Body of pancreas (tissue), 4 donors: ENCODE measurements at places on chromosomes 7 and 10.

- no peak for DNase-seq
Measured at GRCh38 chr7:132462478-132462877, 113.8 kb downstream of the PLXNA4 start.

DNA sequence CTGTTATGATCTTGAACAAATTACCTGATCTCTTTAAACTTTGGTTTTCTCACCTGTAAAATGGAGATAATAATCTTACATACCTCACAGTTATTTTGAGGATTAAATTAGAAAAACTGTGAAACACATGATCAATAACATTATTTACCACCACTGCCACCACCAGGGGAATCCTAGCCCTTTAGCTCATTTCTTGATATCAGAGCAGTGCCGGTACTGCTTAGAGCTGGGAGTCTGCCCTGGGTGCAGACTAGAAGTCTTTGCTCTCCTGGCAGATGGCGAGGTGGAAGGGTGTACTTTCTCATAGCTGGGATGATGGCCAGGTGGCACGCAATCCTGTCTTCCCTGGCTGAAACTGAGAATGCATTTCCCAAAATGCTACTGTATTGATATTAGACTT lies 12.7 kb upstream of the EFCAB10 start:
- no peak for DNase-seq

DNA sequence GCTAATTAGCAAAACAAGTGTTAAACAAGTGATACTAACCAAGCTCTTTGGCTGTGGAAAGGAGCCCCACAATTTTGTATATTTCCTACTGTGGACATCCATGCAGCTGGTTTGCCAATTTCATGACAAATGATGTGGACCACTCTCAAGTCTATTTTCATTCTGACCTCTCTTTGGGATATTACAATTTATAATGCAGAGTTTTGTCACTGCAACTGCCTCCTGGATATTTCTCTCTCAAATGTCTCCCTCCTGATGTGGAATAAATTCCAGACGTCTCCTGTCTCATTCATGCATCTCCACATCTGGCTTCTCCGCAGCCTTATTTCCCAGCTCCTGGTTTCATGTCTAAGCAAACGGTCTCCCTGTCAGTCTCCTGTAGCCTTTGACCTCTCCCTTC lies 80.6 kb upstream of the RHEB start:
- DNase-seq = no peak

DNA sequence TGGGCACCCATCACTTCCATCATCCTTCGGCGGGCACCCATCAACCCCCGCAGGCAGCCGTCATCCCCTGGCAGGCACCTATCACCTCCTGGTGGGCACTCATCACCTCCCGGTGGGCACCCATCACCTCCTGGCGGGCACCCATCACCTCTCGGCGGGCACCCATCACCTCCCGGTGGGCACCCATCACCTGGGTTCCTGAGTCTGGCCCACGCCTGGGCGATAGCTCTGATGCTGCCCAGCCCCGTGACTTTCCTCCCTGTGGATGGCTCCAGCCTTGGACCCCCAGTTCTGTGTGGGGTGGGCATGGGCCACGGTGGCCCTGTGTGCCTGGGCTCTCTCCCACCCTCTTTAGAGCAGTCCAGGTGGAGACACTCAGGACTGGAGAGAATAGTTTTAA lies 29.0 kb downstream of the PFKFB3 start:
- DNase-seq = no peak

DNA sequence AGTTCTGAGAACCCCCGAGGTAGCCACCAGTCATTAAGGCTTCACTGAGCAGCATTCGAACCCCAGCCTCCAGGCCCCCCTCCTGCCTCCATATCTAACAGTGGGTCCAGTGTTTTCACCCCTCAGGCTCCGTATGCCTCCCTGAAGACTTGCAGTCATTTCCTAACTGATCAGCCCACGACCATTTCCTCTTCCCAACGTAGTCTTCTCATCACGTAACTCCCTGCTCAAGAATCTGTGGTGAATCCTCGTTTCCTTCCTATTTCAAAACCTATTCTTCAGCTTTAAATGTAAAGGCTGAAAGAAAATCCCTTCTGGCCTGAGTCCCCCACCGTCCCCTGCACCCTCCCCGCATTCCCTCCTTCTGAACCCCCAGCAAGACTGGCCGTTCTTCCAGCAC lies 21.1 kb downstream of the FRMD4A start:
- DNase-seq = no peak

GRCh38 chr10:32971536-32972091 lies 13.6 kb upstream of the ITGB1 start:
- peak; percentile 43 for DNase-seq

DNA sequence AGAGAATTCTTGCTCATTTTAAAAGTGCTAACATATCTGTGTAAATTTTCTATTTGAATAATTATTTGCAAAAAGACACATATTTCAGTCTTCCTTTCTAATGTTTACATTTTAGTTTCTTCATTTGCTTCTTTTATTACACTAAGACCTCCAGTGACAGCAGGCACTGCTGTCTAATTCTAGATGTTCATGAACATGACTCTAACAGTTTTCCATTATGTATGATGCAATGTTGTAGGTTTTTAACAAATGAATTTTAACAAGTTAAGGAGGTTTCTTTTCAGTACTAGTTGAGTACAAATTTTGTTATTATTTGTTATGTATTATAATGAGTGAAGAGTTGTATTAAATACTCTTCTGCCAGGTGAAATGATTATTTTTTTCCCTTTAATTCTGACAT lies 83.6 kb downstream of the GRB10 start:
- no peak for DNase-seq

DNA sequence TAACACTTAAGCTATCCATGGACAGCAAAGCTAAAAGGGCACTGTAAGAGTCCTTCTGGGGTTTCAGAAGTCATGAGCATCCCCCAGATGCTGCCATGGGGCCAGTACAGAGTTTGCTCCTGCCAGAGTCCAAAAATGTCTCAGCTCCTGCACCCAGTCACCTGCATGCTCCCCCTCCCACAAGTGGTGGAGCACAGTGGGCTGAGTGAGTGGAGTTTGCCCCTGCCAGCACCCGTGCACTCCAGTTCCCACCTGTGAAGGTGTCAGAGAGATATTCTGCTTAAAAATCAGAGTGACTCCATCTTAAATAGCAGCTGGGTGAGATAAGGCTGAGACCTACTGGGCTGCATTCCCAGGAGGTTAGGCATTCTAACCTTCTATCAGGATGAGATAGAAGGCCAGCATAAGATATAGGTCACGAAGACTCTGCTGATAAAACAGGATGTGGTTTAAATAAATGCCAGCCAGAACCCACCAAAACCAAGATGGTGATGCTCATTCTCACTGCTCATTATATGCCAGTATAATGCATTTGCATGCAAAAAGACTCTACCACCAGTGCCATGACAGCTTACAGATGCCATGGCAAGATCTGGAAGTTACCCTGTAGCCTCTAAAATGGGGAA lies 140.1 kb upstream of the ZNF92 start:
- DNase-seq = no peak

DNA sequence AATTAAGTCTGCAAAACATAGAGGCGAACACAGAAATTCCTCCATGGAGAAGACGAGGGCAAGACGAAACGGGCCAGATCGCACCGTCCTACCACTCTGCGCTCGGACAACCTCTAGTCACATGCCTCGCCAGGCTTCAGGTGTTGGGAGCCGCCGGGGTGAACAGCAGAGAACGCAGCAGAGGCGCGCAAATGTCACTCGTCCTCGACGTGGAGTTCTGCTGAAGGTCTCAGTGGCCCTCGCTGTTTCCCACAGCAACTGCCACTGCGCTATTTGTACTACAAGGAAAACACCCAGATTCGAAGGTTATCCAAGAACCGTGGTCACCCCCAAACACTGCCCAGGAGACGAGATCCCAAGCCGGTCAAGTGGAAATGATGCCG lies 9.2 kb downstream of the CTBP2 start:
- DNase-seq = no peak

DNA sequence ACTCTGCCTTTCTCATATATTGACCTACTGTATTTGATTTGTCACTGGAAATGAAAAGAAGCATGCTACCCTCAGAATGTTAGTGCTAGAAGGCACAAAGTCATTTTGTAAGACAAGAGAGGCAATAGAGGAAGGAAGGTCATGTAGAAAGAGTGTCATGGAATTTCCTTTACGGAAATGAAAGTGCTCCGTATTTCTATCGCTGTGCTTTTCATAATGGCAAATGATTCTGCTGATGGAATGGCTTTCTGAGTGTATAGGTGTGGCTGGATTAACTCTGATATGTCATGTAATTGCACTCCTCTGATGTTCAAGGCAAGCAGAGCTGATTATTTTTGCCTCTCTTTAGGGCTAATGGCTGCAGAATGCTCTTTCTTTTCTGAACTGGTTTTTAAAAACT lies 15.5 kb upstream of the STEAP4 start:
- no peak for DNase-seq

- DNase-seq = no peak
Measured at GRCh38 chr10:89838044-89838615, 136.7 kb downstream of the KIF20B start.
